ENCODE measurements at places on chromosomes 16 and 17.

GRCh38 chr16:52578007-52578828 is 31.3 kb upstream of the TOX3 start:
- no peak for DNase-seq

DNA sequence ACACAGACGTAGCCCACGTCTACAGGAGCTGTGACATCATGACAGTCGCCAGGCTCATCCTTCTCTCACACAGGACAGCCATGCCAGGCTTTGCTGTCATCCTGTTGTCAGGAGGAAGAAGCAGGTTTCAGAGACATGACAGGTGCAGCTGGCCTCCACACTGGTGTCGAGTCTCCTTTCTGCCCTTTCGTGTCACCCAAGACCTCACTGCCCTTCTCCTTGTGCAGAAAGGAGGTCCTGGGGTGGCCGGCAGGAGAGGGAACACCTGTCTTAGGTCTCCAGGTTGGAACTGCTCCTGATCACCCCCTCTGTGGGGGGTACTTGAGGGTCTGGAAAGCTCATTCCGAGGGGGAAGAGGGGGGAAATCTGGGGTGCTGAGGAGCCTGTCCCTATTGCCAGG is 41.6 kb upstream of the IRF8 start:
- DNase-seq, result no peak

GRCh38 chr16:14529010-14529669 is 100.9 kb downstream of the PARN start:
- peak; percentile 86 for DNase-seq

- no peak for DNase-seq
These were observed 3.4 kb downstream of the KRT32 start for GRCh38 chr17:41463746-41464145.

DNA sequence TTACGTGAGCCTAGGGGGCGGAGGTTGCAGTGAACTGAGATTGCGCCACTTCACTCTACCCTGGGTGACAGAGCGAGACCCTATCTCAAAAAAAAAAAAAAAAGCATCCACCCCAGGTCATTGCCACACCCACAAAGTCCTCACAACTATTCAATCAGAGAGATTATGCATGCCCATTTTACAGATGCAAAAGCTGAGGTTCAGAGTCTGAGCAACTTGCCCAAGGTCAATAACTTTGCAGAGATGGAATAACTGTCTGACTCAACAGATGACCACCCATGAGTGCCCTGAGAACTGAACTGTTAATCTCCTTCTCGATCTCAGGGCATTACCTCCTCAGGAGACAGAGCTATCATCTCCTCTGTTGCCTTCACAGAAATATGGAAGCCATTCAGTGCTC is 5.5 kb upstream of the TMEM114 start:
- DNase-seq, result no peak

DNA sequence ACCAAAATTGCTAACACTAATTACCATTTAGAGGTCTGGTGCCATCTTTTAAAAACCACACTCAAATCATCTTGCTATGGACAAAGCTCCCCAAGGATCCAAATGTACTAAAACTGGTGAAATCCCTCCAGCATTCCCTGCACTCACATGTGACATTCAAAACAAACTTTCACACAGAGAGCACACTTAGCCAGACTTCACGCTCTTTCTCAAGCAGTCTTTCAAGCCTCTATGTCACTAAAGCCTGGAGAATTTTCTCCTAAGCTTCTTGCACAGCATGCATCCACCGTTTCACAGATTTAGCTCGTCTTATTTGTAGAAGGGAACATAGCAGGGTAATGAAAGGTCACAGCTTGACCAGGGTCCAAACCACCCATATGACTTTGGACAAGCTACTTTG is 19.3 kb downstream of the CMTM3 start:
- DNase-seq, result no peak

GRCh38 chr16:81136390-81137335 is 40.5 kb upstream of the GCSH start:
- no peak for DNase-seq

DNA sequence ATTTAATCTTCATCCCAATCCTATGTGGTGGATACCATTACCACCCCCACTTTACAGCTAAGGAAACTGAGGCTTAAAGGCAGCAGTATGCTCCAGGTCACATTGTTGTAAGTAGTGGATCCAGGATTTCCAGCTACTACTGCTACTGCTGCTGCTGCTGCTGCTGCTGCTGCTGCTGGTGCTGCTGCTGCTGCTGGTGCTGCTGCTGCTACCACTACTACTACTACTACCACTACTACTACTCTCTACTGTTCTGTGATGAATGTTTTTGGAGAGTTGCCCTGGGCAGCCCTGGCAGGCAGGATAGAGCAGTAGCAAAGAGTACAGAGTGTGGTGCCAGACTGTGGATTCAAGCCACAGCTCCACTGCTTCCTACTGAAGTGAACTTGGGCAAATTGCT is 49.3 kb upstream of the SLC12A3 start:
- DNase-seq, result no peak

- DNase-seq, result peak; percentile 56
These were observed 19.7 kb upstream of the SLC25A19 start for GRCh38 chr17:75308732-75309629.

- DNase-seq, result peak; percentile 71
These were observed 33.7 kb upstream of the KDM8 start for GRCh38 chr16:27169511-27170071.

DNA sequence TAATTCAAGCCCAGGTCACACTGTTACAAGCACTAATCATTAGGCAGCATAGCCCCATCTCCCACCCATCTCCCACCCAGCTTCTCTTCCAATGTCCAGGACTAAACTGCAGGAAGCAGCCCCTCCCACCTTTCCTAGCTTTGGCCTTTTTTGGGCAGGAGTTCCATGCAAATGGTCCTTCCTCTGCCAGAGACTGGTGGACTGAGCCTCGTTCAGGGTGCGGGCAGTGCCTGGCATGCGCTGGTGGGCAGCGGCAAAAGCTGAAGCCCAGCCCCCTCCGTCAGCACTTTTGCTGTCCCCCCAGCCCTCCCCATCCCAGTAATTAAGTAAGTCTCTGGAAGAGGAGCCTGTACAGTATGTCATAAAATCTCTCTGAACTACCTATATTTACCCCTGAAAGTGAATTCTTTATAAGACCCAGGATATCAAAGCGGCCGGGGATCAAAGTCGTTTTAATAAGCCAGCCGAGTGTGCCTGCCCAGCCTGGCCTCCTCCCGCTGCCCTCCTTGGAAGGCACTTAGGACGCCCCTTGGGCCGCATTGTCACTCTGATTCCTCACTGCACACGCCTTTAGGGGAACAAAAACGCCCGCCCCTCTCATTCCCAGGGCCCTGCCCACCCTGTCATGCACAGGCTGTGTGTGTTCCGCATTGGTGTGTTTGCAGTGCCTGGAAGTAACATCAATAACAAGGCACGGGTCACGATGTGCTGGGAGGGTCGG is 109.9 kb downstream of the IRX5 start:
- DNase-seq, result no peak

DNA sequence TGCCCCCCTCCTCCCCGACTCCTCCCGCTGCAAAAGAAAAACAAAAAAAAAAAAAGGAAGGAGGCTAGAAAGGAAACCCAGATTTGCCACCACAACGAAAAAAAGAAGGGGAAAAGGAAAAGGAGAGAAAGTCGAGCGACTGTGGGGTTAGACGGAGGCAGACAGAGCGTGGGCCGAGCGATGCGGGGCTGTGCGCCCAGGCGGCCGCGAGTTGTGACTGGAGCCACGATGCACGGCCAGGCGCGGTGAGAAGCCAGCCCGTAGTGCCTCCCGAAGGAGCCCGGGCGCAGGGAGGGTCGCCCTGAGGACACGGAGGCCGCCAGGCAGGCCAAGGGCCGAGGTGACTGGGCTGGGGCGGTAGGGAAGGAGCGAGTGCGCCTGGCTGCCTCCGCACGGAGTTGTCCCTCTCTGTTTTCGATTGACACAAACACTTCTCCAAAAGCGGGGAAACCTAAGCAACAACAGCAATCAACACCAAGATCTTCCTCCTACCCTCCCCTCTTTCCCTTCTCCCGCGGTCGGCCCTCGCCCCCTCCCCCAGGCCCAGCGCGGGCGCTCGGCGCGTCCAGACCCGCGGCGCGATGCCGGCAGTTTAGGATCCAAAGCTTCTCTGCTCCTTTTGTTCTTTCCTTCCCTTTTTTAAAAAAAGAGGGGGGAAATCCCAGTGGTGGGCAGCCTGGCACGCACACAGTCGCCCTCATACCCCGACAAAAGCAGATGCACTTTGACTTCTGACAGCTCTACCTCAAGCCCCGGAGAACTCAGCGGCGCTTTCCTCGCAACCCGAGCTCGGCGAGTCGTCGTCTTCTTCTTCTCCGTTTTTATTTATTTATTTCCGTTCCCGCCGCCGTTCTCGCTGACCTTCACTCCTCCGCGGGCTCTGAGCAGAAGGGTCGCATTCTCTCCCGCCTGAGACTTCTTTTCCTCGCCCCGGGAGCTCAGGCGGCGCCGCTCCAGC is at the start of gene LHX1:
Gene LHX1, plus strand, starts transcription at position 475 of the 958 bp plus-strand sequence. CDS start 723 bp downstream, outside the sequence.
- no peak for DNase-seq

DNA sequence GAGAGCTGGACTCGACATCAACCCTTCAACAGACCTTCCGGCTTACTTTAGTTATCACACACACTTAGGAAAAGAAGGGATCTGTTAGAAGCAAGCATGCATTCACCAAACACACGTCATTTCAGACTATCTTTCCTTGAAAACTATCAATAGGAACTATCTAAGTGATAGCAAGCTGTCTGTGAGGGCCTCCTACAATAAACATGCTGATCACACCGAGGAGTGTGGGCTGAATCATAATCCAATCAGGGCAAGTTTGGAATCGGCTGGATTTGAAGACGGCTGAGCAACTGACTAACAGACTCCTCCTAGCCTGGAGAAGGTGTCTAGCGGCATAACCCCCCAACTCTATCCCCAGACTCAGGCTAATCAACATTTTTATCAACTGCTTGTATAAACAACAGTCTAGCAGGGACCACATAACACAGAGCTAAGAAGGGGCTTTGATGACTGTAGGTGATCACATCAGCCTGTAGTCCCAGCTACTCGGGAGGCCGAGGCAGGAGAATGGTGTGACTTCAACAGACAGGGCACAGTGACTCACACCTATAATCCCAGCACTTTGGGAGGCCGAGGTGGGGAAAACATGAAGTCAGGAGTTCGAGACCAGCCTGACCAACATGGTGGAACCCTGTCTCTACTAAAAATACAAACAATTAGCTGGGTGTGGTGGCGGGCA is 14.1 kb downstream of the NXN start:
- no peak for DNase-seq

GRCh38 chr16:10497132-10498101 is 83.0 kb downstream of the EMP2 start:
- no peak for DNase-seq

DNA sequence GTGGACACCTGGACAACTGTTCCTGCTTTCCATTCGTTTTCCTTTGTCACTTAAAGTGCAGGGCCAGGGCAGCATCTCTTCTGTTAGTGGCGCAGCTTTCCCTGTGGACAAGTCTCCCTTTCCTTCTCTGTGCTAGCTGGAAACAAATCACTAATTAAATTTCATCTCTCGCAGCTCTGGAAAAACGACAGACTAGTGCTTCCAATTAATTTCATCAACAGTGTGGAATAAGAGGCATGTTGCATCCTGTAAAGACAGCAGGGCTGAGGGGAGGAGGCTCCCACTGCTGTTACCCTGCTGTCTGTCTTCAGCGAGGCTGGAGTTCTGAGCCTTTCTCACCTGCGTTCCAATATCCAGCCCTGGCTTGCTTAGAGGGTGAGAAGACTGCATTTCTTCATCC is 352.1 kb upstream of the HSBP1 start:
- DNase-seq, result no peak

DNA sequence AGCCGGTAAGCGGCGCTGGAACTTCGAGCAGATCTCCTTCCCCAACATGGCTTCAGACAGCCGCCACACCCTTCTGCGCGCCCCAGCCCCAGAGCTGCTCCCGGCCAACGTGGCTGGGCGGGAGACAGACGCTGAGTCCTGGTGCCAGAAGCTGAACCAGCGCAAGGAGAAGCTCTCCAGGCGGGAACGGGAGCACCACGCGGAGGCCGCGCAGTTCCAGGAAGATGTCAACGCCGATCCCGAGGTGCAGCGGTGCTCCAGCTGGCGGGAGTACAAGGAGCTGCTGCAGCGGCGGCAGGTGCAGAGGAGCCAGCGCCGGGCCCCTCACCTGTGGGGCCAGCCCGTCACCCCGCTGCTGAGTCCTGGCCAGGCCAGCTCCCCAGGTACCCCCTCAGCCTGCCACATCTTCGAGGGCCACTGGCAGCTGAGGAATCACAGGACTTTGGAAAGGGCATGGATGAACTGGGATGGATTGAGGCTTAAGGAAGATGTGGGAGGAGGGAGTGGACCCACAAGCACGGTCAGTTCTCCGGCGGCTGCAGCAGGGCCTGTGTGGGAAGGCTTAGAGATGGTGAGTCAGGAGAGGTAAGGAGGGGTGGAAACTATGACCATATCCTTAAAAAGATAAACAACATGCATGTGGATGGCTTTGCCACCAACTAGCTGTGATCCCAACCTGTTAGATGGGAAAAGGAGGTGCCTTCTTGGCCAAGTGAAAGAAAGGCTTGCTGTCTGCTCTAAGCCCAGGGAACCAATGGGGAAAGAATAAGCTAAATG is 3.4 kb upstream of the LLGL2 start:
- DNase-seq, result no peak

- DNase-seq, result peak; percentile 43
These were observed 11.4 kb upstream of the TCAP start for GRCh38 chr17:39653662-39654331.

GRCh38 chr17:48611681-48612455 is 1.1 kb upstream of the HOXB7 start:
- peak; percentile 55 for DNase-seq

GRCh38 chr17:72850410-72851118 is 241.9 kb downstream of the SLC39A11 start:
- no peak for DNase-seq

DNA sequence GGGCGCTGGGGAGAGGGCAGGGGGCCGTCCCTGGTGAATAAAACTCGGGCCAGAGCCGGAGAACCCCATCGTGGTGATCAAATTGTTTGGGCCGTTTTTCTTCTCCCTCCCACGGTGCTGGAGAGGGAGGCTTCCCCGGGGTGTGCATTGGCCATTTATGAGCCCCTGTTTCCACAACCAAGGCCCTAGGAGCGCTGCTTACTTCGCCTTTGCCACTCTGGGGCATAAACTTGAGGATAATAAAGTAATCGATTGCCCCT is 544 bp downstream of the CCP110 start:
- DNase-seq, result no peak

DNA sequence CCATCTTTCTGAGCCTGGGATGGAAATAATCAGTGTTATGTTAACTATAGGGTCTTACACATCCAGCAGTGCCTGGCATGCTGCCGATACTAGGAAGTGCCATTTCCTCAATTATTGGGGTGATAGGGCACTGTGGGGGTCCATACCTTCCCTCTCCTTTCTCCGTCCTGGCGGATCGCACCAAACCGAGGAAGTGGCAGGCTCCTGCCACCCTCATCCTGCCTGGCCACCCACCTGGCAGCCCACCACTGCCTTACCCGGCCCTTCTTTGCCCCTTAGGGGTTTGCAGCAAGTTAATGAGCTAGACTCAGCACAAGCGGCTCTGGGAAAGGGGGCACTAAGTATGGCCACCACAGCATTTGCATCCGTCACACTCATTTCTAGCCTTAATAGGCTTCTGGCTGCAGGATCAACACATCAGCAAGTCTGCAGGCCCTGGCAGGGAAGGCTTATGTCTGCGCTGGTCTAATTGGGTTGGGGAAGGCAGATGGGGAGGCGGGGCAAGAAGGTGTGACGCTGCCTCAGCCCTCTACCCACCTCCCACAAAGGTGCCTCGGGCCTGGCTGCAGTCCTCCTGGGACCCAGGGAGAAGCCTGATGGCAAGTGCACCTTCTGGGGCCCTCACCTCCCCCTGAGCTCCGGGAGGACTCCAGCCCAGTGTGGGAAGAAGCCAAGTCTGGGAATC is 28.6 kb downstream of the DCAKD start:
- no peak for DNase-seq

All from PC-9 (cell line).